Metanephros (tissue), 2 donors: ENCODE measurements at places on chromosomes 6 and 20. TPM values are rescaled to one million over a fixed set of nuclear protein-coding genes. Genes with fewer than 3 reads are reported as not detected.

DNAH8 gene
- total RNA-seq = 1.3 TPM

FAM83C gene
- total RNA-seq = not detected

NOX3 gene
- 2.1 TPM for total RNA-seq

OR2J3 gene
- not detected for total RNA-seq

MAP1LC3A gene
- 42.6 TPM for total RNA-seq

SLC22A1 gene
- total RNA-seq = 1.3 TPM

SIGLEC1 gene
- total RNA-seq = 4.4 TPM
